Tibial nerve (tissue), 4 donors: ENCODE measurements at places on chromosomes 7 and 10. TPM values are rescaled to one million over a fixed set of nuclear protein-coding genes. Genes with fewer than 3 reads are reported as not detected.

GRCh38 chr10:128046156-128046952 is 79.9 kb downstream of the MKI67 start:
- H3K36me3 ChIP-seq = no peaks in the 10 kb centered on the region
- no peak for DNase-seq
- H3K27me3 ChIP-seq = no peaks in the 10 kb centered on the region
- no peak overlapping the region for H3K27ac ChIP-seq

DNA sequence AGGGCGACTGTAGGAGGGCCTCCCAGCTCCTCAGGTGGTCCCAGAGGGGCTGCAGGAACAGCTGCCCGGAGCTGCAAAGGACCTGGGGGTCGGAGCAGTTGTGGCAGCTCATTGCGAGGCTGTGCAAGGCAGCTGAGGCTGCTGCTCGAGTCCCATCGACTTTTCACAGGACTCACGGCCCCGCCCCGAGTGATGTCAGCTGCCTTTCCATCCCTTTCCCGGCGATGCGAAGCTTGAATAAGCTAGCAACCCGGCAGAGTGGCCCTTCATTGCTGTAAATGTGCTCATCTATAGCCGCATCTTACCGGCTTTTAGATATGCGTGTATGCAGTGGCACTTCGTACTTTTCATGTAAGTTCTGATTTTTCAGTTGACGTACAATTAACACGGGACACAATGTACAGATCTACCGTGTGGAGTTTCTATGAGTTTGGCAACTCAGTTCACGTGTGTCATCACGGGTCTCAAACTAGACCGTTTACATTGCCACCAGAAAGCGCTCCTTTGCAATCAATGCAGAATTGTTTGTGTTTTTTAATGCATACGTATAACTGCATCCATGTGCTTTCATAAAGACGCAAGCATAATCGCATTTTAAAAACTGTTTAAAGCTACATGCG is at the start of gene CH25H:
Gene CH25H (minus strand): TSS at position 137 of the 620 bp plus-strand sequence. CDS start 25 bp downstream, at position 112.
- no peaks in the 10 kb centered on the region for H3K36me3 ChIP-seq
- peaks cover 20% of the 10 kb centered on the region for H3K27me3 ChIP-seq
- peak; percentile 67 for DNase-seq
- peaks cover 5% of the 10 kb centered on the region for H3K4me1 ChIP-seq
- peak within 1 kb of the TSS; percentile 55 for H3K4me3 ChIP-seq
- peak within 1 kb of the TSS; percentile 79 for H3K27ac ChIP-seq

GRCh38 chr7:128215281-128215680 is 25.8 kb upstream of the LEP start:
- no peak overlapping the region for H3K4me3 ChIP-seq
- H3K27ac ChIP-seq = no peak overlapping the region
- no peaks in the 10 kb centered on the region for H3K36me3 ChIP-seq
- H3K27me3 ChIP-seq = no peaks in the 10 kb centered on the region

GRCh38 chr7:142797391-142798377 is 26.9 kb downstream of the PRSS2 start:
- no peaks in the 10 kb centered on the region for H3K4me1 ChIP-seq
- H3K27me3 ChIP-seq = no peaks in the 10 kb centered on the region
- no peak for DNase-seq
- peak overlapping the region; percentile 56 for H3K27ac ChIP-seq
- H3K36me3 ChIP-seq = no peaks in the 10 kb centered on the region

DNA sequence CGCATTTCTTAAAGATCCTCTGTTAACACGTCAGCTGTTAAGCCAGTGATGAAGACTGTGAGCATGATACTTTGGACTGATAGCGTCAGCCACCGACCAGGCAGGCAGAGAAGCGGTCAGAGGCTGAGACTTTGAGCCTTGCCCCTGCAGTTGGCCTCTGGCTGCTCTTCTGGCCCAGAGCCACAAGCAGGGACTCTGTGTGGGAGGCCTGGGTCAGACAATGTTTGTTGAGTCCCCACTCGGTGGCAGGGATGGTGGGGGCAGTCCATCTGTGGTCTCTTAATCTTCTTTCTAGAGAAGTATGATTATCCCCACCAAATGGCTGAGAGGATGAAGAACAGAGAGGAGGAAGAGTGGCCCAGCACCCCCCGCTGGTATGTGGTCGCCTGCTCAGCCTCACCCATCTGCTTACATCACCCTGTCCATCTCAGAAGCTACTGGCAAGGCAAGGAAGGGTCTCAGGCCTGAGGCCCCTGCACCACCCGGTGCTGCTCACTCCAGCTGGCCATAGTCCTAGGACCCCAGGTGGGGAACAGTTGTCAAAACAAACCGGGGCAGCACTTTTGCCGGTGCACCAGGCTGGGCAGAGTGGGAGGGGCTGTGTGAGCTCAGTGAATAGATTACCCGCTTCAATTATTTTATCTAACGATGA is 202.9 kb downstream of the GRID1 start:
- no peaks in the 10 kb centered on the region for H3K4me1 ChIP-seq
- H3K4me3 ChIP-seq = no peak overlapping the region
- no peak overlapping the region for H3K27ac ChIP-seq

DNA sequence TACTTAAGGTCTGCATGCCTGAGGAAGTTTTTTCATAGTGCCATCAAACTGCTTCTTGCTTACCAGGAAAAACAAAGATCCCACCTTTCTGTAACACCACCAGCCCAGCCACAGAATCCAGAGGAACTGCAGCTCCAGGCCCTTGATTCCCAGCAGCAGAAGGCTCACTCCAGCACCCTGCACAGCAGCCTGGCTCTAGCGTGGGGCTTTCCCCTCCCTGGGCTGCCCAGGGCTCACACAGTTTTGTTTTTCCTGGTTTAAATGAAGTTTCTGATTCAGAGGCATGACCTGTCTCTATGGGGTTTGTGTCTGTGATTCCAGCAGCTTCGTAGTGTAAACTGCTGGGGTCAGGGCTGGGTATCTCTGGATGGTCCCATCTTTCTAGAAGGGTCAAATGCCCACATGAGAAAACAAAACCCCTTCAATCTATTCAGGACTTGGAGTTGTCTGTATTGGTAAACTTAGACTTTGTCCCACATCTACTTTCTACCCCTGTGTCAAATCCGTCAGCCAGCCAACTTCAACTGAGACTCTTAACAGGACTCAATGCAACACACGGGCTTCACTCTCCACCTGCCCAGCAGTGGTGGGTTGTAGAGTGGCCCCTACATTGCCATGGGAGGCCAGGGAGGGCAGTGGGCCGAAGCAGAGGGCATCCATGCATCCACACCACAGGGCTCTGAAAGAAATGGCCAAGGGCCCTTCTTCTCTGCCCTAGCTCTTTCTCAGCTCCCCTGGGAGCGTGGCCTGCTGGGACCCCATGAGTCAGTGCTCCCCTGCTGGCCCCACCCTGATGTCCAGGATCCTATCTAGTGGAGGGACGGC is 73.6 kb downstream of the ATXN7L1 start:
- no peak overlapping the region for H3K27ac ChIP-seq
- H3K36me3 ChIP-seq = no peaks in the 10 kb centered on the region
- no peak overlapping the region for H3K4me3 ChIP-seq
- H3K27me3 ChIP-seq = no peaks in the 10 kb centered on the region
- H3K4me1 ChIP-seq = peaks cover 17% of the 10 kb centered on the region
- no peak for DNase-seq

DNA sequence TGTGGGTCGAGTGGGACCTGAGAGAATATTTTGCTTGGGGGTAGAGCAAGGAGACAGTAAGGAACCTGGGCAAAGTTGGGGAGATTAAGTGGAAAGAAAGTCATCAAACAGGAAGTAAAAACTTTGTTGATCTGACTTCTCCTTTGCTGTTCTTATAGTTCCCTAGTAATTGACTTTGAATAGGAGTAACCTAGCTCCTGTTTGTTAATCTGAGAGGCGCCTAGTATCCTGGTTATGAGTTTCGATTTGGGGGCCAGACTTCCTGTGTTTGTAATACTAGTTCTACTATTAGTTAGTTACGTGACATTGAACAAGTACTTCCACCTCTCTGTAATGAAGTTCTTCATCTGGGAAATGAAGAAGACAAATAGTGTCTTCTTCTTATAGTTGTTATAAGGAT is 99.1 kb downstream of the ZNF365 start:
- H3K27ac ChIP-seq = no peak overlapping the region
- no peaks in the 10 kb centered on the region for H3K27me3 ChIP-seq
- H3K4me1 ChIP-seq = no peaks in the 10 kb centered on the region
- no peak overlapping the region for H3K4me3 ChIP-seq

DNA sequence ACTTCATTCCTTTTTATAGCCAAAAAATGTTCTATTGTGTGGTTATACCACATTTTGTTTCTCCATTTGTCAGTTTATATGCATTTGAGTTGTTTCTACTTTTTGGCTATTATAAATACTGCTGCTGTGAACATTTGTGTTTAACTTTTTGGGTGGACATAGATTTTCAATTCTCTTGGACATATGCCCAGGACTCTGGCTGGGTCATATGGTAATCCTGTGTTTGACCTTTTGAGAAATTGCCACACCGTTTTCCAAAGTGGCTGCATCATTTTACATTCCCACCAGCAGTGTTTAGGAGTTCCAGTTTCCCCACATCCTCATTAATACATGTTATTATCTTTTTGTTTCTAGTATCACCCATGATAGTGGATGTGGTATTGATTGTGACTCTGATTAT is 39.4 kb downstream of the CSGALNACT2 start:
- DNase-seq = no peak
- no peak overlapping the region for H3K27ac ChIP-seq
- H3K27me3 ChIP-seq = no peaks in the 10 kb centered on the region
- H3K36me3 ChIP-seq = peaks cover 96% of the 10 kb centered on the region

DNA sequence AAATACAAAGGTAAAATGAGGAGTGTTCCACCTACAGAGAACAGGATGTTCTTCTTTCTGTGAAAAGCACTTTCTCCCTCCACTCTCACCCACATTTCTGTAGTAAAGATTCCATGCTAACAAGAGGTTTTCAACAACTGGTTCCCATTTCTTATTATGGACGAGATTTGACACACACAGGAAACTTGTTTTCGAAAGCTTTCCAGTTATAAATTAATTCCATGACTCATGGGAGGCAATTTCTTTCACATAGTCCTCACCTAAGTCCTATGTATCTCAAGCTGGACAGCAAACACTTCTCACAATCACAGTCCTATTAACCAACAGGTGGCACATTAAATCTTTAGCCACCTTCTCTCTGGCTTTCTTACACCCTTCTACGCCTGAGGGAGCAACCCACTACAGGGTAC is 24.5 kb downstream of the RAPGEF5 start:
- no peaks in the 10 kb centered on the region for H3K4me1 ChIP-seq
- no peak for DNase-seq
- no peaks in the 10 kb centered on the region for H3K27me3 ChIP-seq
- H3K36me3 ChIP-seq = no peaks in the 10 kb centered on the region
- no peak overlapping the region for H3K27ac ChIP-seq
- no peak overlapping the region for H3K4me3 ChIP-seq

DNA sequence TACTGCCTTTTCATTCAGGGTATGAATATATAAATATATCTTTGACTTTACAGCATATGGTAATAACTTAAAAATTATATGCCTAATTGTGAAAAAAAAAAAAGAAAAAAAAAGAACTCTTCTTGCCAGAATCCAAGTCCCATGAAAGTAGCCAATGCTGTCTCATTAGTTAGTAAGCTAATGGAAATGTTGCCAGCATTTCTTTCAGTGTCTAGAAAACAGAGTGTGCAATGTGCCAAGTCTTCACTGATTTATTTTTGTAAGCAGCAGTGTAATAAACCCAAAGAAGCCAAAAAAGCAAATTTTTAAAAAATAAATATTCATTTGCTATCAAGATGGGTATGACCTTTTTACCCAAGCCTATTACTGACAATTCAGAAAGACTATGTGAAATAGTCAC is 31.1 kb upstream of the LRRN3 start:
- H3K4me3 ChIP-seq = no peak overlapping the region
- H3K36me3 ChIP-seq = no peaks in the 10 kb centered on the region
- no peak overlapping the region for H3K27ac ChIP-seq
- DNase-seq = no peak
- no peaks in the 10 kb centered on the region for H3K4me1 ChIP-seq

DNA sequence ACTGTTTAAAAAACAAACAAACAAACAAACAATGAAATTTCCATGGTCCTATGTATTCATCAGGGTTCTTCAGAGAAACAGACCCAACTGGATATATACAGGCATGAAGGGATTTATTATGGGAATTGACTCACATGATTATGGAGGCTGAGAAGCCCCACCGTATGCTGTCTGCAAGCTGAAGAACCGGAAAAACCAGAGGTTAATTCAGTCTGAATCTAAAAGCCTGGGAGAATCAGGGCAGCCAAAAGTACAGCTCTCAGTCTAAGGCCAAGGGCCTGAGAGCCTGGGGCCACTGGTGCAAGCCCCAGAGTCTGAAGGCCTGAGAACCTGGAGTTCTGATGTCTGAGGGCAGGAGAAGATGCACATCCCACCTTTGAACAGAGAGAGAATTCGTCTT is 163.5 kb downstream of the MDFIC start:
- H3K4me1 ChIP-seq = no peaks in the 10 kb centered on the region
- H3K27ac ChIP-seq = no peak overlapping the region
- H3K4me3 ChIP-seq = no peak overlapping the region
- no peak for DNase-seq
- no peaks in the 10 kb centered on the region for H3K36me3 ChIP-seq
- H3K27me3 ChIP-seq = no peaks in the 10 kb centered on the region

GRCh38 chr7:130673066-130673465 is 4.5 kb upstream of the COPG2 start:
- no peaks in the 10 kb centered on the region for H3K27me3 ChIP-seq
- H3K36me3 ChIP-seq = no peaks in the 10 kb centered on the region
- no peak overlapping the region for H3K4me3 ChIP-seq
- no peak overlapping the region for H3K27ac ChIP-seq
- no peak for DNase-seq

GRCh38 chr7:102093599-102094315 is 192.9 kb upstream of the SH2B2 start:
- H3K27ac ChIP-seq = no peak overlapping the region
- H3K36me3 ChIP-seq = peaks cover 7% of the 10 kb centered on the region
- DNase-seq = no peak
- H3K4me3 ChIP-seq = no peak overlapping the region
- H3K27me3 ChIP-seq = no peaks in the 10 kb centered on the region

GRCh38 chr10:66550351-66550750 is 375.5 kb upstream of the LRRTM3 start:
- no peaks in the 10 kb centered on the region for H3K27me3 ChIP-seq
- no peak overlapping the region for H3K4me3 ChIP-seq
- no peak overlapping the region for H3K27ac ChIP-seq
- no peaks in the 10 kb centered on the region for H3K36me3 ChIP-seq
- H3K4me1 ChIP-seq = no peaks in the 10 kb centered on the region

GRCh38 chr10:29772403-29772802 is 137.6 kb upstream of the SVIL start:
- H3K4me3 ChIP-seq = no peak overlapping the region
- no peak for DNase-seq
- no peaks in the 10 kb centered on the region for H3K4me1 ChIP-seq
- no peak overlapping the region for H3K27ac ChIP-seq

DNA sequence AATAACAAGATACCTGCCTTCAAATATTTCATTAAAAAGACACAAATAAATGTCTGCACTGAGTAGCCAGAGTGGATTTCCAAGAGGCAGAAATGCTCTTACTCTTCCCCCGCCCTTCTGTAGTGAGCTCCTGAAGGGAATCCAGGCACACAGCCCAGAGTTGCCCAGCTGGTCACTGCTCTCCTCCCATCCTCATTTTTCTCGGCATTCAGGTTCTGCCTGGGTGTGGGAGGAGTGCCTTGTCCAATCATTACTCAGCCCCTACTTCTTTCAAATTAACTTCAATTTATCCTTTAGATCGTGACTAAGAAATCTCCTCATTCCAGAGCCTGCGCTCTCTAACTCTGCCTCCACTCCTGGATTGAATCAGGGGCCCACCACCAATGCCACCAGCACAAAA is 12.2 kb downstream of the CCDC6 start:
- peaks cover 11% of the 10 kb centered on the region for H3K36me3 ChIP-seq
- H3K27me3 ChIP-seq = no peaks in the 10 kb centered on the region
- H3K4me3 ChIP-seq = no peak overlapping the region
- DNase-seq = no peak
- no peaks in the 10 kb centered on the region for H3K4me1 ChIP-seq
- no peak overlapping the region for H3K27ac ChIP-seq

TFR2 gene
- total RNA-seq = not detected

PPA1 gene
- total RNA-seq = 148 TPM

SEMA3C gene
- total RNA-seq = 108 TPM

GTPBP10 gene
- 11.3 TPM for total RNA-seq

RGR gene
- total RNA-seq = 0.42 TPM
